ENCODE measurements at places on chromosomes 16 and 17.

DNA sequence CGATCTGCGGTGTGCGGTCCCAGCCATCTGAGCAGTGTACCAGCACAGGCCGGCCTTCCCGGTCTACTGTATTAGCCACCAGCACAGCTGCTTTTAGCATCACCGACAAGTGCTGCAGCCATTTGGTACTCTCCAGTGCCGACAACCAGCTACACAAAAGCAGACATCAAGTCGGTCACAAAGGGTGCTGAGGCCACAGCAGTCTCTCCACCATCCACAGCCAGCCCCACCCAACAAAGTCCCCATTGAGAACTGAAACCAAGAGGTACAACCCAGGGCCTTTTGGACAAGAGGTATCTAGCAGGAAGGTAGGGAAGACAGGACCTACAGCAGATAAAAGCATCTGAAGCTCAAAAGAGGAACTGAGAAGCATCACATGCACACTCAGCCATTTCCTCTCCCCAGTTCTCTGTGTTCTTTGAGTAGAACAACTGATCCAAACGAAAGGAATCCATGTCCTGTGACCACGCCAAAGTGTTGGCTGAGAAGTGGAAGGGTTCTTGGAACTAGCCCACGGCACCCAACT lies 9.5 kb downstream of the MTMR4 start:
- no peak for DNase-seq

DNA sequence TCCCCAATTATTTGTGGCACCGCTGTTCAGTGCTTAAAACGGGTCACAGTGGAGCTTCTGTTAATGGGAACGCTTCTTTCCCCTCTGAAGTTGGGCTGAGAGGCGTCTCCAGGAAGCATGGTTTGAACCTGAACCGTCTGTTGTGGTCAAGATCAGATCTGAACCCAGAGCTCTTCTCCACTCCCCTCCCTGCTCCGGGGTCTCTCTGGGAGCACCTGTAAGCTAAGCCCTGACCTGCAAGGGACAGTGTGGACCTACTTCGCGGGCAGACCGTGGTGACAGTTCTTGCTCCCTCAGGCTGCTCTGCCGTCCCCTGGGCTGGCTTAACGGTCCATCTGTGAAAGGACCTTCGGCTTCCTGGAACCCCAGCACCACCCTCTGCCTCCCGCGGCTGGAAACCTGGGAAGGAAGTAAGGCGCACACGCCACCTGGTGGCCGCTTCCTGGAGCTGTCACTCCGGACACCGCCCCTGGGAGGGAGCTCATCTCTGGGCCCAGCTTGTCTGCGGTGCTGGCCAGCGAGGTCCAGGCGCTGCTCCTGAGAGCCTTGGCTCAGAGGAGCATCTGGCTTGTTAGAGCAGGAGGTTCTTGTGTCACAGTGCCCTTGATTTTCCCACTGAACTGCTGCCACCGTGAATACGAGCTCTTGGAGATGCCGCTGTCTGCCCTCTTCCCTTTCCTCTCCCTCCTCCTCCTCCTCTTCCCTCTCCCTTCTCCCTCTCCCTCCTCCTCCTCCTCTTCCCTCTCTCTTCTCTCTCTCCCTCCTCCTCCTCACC lies 518.5 kb upstream of the EEF2KMT start:
- peak; percentile 17 for DNase-seq

DNA sequence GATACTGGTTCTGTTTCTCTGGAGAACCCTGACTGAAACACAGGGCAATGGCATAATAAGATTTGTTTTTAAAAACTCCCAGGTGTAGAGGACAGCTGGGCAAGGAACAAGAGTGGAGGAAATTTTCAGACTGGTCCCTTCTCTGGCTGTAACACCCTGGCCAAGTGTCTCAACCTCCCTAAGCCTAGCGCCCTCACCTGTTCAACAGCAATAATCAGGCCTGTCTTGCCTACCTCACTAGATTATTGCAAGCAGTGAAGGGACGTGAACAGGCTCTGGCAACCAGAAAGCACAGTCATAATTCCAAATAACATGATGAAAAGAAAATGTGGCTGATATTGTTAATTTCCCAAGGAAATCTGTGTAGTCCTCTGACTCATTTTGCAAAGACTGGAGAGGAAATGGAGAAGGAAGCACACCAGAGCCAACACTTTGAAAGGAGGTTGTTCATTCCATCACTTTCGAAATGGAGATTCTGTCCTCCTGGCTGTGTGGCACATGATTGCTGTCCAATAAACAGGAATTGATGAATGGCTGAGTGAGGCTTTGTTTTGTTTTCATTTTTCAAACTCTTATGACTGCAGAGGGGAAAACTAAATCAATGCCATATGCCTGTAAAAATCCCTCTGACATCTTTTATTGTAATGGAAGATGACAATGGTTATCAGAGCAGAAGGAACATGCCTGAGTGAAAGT lies 87.5 kb upstream of the HLF start:
- DNase-seq = no peak

GRCh38 chr16:67822511-67822910 lies 15.8 kb downstream of the TSNAXIP1 start:
- no peak for DNase-seq

DNA sequence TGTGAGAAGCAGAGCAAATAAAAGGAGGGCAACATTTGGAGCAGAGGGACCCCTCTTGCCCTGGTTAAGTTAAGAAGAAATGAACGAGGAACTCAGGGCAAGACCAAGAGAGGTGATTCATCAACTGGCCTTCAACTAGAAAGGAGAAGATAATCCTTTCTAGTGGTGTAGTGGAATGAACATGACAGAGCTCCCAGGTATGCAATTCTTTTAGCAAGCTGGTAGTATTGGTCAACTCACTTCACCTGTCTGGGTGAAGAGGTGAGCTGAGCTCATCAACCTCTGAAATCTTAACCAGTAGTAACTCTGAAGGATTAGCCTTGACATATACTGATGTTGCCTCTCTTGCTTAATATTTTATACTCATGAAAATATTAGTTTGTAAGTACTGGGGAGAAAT lies 1024.7 kb upstream of the GOT2 start:
- no peak for DNase-seq

- DNase-seq = no peak
Observed at GRCh38 chr16:15052747-15053476, 3.0 kb downstream of the NTAN1 start.

DNA sequence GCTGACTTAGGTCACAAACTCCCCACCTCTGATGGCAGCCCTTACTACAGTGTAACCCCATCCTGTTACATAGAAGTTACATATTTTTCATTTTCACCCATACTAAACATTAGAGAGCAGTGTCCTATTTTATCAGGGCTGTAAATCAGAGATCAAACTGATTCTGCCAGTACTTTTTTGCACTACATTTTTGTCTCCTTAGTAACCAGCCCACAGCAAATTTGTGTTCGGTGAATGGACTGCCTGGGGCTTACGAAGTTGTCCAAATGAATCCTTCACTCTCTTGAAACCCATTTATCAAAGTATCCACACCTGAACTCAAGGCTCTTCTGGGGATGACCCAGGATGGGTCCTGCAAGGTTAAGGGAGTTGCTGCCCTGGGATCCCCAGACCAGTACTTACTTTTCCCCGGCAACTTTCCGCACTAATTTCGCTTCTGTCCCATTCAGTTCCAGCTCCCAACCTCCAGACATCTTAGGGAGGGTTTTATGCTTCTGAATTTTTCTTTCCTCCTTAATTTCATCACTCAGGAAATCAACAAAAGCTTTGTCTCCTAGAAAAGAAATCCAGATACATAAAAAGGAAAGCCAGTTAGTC lies 1.1 kb downstream of the C1QBP start:
- DNase-seq = no peak

GRCh38 chr17:27458524-27458908 lies 2.3 kb downstream of the KSR1 start:
- peak; percentile 39 for DNase-seq

DNA sequence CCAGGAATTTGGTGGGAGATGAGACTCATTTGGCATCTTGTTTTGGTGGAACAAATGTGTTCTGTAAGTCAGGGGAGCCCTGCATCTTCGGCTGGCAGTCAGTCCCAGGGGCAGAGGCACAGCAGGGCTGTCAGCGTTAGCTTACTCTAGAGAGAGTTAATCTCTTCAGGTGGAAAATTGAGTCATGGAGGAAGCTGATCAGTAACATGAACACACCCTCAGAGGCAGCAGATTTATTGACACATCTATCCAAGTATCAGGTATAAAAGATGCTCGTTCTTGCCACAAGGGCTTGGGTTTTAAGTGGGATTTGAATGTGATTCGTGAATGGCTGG lies 55.2 kb downstream of the EPN2 start:
- no peak for DNase-seq

DNA sequence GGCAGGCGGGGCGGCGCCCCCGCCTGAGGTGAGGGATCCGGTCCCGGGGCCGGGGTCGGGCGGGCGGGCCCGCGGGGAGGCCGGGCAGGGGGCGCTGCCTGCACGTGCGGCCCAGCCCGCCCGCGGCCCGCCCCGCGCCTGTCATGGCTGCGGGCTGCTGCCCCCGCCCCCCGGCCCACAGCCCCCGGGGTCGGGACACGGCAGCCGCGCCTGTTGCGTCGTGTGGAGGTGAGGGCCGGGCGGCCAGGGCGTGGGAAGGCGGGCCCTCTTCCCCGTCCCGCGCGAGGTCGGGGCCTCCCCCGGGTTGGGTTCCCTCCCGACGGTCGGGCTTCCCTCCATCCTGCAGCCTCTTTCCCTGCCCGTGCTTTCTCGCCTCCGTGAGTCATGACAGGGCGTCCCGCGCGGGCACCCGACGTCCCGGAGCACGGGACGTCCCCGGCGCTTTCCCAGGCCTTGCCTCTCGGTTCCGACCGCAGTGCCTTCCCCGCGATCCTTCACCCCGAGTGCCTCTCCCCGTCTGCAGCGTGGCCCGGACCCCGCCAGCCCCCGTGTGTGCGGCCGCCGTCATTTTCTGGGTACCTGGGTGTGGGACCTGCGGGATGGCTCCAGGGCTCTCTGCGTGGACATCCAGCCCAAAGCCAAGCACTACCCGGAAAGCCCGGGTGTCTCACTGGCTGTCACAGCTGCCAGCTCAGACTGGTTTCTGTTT lies 76.7 kb downstream of the CHD9 start:
- DNase-seq = peak; percentile 34
